Ascending aorta (tissue), 2 donors: ENCODE measurements at places on chromosomes 1 and 21. TPM values are rescaled to one million over a fixed set of nuclear protein-coding genes. Genes with fewer than 3 reads are reported as not detected.
A peak's percentile ranks its signal among the peaks of the same experiment; 100 is the strongest.

SLAMF9 gene
- total RNA-seq: not detected

DNA sequence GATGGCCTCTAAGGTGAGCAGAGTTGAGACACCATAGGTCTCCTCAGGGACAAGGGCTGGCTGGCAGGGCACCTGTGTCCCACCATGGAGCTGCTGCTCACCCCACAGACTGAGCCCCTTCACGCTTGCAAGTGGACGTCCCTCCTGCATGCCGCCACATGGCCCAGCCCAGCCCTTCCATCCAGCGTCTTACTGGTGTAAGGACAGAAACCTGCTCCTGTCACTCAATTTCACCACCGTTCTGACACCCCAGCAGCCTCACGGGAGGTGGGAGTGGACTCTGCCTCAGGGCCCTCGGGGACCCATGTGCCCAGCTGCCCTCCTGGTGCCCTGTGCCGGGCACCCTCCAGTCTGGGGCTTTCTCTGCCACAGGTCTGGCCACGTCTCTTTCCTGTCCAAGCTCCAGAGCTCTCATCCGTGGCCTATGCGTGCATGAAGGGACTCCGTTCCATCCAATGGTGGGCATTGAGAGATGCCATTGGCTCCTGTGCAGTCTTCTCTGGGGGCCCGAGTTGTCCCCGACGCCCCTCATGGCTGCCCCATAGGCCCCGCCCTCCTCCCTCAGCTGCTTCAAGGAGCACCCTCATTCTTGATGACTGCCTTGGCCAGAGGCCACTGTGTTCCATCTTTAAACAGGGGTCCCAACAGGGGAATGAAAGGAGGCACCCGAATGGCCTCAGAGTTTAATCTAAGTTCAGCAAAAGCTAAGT, 42.6 kb upstream of the COL6A1 start:
- no peaks in the 10 kb centered on the region for H3K27me3 ChIP-seq
- no peak for DNase-seq
- H3K27ac ChIP-seq: no peak overlapping the region
- H3K36me3 ChIP-seq: no peaks in the 10 kb centered on the region
- H3K4me1 ChIP-seq: no peaks in the 10 kb centered on the region

GSTM5 gene
- total RNA-seq: 23.3 TPM

GRCh38 chr1:65151641-65152040, 3.6 kb downstream of the AK4 start:
- H3K27ac ChIP-seq: no peak overlapping the region
- H3K36me3 ChIP-seq: no peaks in the 10 kb centered on the region
- DNase-seq: no peak
- peaks cover 3% of the 10 kb centered on the region for H3K4me1 ChIP-seq
- H3K27me3 ChIP-seq: no peaks in the 10 kb centered on the region

GRCh38 chr1:179709841-179710329, 33.2 kb upstream of the FAM163A start:
- DNase-seq: no peak
- no peak overlapping the region for H3K4me3 ChIP-seq
- no peaks in the 10 kb centered on the region for H3K27me3 ChIP-seq

GRCh38 chr1:116881879-116882520, 27.7 kb upstream of the PTGFRN start:
- H3K27ac ChIP-seq: no peak overlapping the region
- peak; percentile 73 for DNase-seq
- H3K4me3 ChIP-seq: no peak overlapping the region
- no peaks in the 10 kb centered on the region for H3K36me3 ChIP-seq
- peaks cover 4% of the 10 kb centered on the region for H3K4me1 ChIP-seq
- H3K27me3 ChIP-seq: no peaks in the 10 kb centered on the region

DNA sequence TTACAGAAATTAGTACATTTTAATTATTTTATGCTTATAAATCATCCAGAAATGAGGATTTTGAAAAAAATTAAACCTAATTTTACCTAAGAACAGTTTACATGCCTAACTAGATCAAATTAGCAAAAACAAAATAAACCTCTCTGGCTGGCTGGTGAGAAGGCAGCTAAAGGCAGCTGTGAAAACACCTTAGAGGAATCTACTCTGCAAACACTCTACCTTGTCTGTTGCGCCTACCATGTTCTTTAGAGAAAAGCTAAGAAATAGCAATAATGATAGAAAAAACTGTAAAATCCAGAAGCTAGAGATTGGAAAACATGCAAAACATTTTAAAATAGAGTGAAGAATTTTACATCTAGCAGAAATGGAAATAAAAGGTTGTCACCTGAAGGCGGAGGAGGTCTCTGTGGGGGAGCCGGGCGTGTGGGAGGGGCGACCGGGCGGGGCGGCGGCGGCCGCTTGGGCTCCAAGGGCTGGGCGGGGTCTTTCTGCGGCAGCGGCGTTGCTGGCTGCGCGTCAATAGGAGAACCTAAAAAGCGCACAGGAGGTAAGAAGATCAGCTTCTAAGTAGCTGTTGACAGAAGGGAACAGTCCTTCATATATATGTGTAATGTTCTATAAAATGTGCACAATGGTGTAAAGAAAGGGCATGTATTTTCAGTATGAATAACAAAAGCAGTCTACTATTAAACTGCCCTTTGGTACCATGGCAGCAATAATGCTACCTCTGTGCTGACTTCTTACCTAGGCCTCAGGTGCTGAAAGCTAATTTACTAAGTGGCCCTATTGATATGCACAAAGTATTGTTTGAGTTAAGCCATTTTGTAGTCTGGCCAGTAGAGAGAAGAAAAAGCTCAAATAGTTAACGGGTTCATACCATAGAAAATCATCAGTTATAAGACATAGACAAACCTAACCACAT, 33.3 kb upstream of the CFAP298 start:
- H3K27me3 ChIP-seq: no peaks in the 10 kb centered on the region
- no peak for DNase-seq
- H3K4me3 ChIP-seq: no peak overlapping the region
- H3K36me3 ChIP-seq: peaks cover 62% of the 10 kb centered on the region
- no peak overlapping the region for H3K27ac ChIP-seq

DNA sequence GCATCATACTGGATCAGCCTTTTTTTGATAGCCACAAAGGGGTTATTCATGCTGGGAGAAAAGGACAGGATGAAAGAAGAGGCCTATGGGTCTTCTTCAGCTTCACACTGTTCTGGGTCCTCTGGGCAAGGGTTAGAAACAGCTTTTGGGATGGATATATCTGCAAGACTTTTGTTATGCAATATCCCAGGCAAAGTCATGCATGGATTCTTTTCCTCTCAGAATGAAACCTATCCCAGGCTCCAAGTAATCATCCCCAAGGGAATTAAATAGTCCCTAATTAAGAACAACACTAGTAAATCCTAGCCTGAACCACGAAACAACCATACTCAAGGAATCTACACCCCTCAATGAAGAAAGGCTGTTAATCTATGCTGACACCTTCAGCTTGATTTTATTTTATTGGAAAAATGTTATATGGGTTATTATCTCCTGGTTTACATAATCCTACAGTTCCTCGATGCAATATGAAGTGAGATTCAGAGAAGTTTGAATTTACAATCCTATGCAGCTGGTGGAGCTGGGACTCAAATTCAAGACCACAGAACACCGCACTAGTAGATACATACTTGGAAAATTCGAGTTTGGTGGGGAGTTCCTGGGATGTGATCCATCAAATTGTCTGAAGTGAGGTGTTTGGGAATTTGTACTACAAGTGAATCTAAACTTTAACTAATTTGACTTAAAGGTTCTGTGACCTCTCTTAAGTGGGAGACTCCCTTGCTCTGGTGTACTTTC, 338.6 kb downstream of the TBX15 start:
- no peak overlapping the region for H3K4me3 ChIP-seq
- no peak overlapping the region for H3K27ac ChIP-seq
- DNase-seq: no peak
- H3K27me3 ChIP-seq: no peaks in the 10 kb centered on the region
- no peaks in the 10 kb centered on the region for H3K36me3 ChIP-seq

GRCh38 chr1:91900562-91900961, 14.6 kb upstream of the TGFBR3 start:
- no peaks in the 10 kb centered on the region for H3K36me3 ChIP-seq
- no peak for DNase-seq
- no peak overlapping the region for H3K27ac ChIP-seq
- no peaks in the 10 kb centered on the region for H3K27me3 ChIP-seq

- no peaks in the 10 kb centered on the region for H3K36me3 ChIP-seq
- no peak for DNase-seq
- no peaks in the 10 kb centered on the region for H3K27me3 ChIP-seq
- H3K4me1 ChIP-seq: no peaks in the 10 kb centered on the region
Measured at GRCh38 chr1:184771190-184771691, 16.6 kb upstream of the EDEM3 start.

DMRTA2 gene
- total RNA-seq: not detected

- no peak overlapping the region for H3K4me3 ChIP-seq
- H3K27me3 ChIP-seq: no peaks in the 10 kb centered on the region
- H3K27ac ChIP-seq: no peak overlapping the region
- H3K4me1 ChIP-seq: peaks cover 12% of the 10 kb centered on the region
Measured at GRCh38 chr1:8014381-8014988, 11.6 kb downstream of the ERRFI1 start.

DNA sequence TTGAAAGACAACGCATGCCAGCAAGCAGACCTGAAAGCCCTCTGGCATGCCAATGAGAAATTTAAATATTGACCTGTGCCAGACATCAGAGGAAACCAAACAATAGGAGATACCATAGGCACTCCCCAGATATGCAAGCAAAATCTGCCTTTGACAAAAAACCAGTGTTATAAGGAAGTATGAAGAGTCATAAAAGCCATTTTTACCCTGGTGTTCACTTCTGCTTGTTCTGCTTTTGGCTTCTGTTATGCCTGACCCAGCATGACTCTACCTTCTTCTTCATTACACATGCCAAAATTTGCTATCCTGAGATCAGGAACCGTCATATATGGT, 26.4 kb downstream of the NPHS2 start:
- no peaks in the 10 kb centered on the region for H3K36me3 ChIP-seq
- no peaks in the 10 kb centered on the region for H3K4me1 ChIP-seq
- DNase-seq: no peak
- H3K4me3 ChIP-seq: no peak overlapping the region
- no peak overlapping the region for H3K27ac ChIP-seq
- no peaks in the 10 kb centered on the region for H3K27me3 ChIP-seq

DNA sequence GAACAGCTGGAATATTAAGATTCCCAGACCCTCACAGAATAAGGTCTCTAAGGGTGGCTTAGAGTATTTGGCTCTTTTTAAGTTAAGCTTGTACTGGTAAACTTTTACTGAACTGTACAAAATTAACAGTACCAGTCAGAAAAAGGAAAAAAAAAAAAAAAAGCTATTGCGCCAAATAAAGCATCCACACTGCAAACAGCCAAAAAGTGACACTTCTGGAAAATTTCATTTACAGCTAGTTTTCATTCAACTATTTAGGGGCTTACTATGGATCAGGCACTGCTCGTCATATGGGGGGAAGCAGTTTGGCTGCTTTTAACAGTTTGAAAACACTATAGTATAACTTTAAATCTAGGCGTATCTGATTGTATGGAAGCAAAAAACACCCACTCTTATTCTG, 139.6 kb downstream of the EIF4G3 start:
- no peak overlapping the region for H3K4me3 ChIP-seq
- no peaks in the 10 kb centered on the region for H3K36me3 ChIP-seq
- DNase-seq: no peak
- no peak overlapping the region for H3K27ac ChIP-seq

GRCh38 chr1:232798920-232799319, 6.3 kb upstream of the MAP10 start:
- no peaks in the 10 kb centered on the region for H3K36me3 ChIP-seq
- DNase-seq: no peak
- no peaks in the 10 kb centered on the region for H3K27me3 ChIP-seq
- no peak overlapping the region for H3K27ac ChIP-seq
- H3K4me3 ChIP-seq: no peak overlapping the region
- no peaks in the 10 kb centered on the region for H3K4me1 ChIP-seq

GRCh38 chr21:32193098-32193465, 85.8 kb downstream of the MIS18A start:
- peaks cover 2% of the 10 kb centered on the region for H3K4me1 ChIP-seq
- no peak overlapping the region for H3K27ac ChIP-seq
- H3K4me3 ChIP-seq: no peak overlapping the region
- no peaks in the 10 kb centered on the region for H3K36me3 ChIP-seq
- no peak for DNase-seq

GRCh38 chr1:65668368-65668767, 124.3 kb upstream of the PDE4B start:
- no peak overlapping the region for H3K27ac ChIP-seq
- DNase-seq: no peak
- H3K36me3 ChIP-seq: no peaks in the 10 kb centered on the region

GRCh38 chr1:90723590-90724108, 6.5 kb upstream of the BARHL2 start:
- peaks cover 13% of the 10 kb centered on the region for H3K4me1 ChIP-seq
- no peak overlapping the region for H3K27ac ChIP-seq
- no peaks in the 10 kb centered on the region for H3K36me3 ChIP-seq
- peak overlapping the region; percentile 24 for H3K4me3 ChIP-seq

GRCh38 chr1:50332941-50333594, 90.2 kb downstream of the DMRTA2 start:
- peaks cover 10% of the 10 kb centered on the region for H3K4me1 ChIP-seq
- peaks cover 4% of the 10 kb centered on the region for H3K27me3 ChIP-seq
- peak overlapping the region; percentile 52 for H3K4me3 ChIP-seq
- no peaks in the 10 kb centered on the region for H3K36me3 ChIP-seq
- no peak overlapping the region for H3K27ac ChIP-seq

DNA sequence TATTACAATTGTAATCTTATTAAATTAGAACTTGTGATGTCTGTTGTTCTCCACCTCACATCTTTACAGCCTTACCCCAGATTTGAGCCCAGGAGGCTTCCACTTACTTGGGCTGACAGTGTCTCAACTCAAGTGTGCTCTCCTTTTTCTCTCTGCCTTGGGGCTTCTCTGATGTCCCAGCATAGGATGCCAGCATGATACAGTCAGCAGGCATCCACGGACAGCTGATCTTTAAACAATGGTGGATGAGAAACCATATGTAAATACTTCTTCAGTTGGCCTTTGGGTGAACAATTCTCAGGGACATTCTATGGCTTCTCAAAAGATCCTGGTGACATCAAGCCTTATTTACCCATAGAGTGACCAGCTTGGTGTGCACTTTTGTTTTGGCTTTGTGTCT, 107.6 kb upstream of the GORAB start:
- H3K27me3 ChIP-seq: no peaks in the 10 kb centered on the region
- DNase-seq: no peak
- H3K4me3 ChIP-seq: no peak overlapping the region
- no peak overlapping the region for H3K27ac ChIP-seq
- no peaks in the 10 kb centered on the region for H3K4me1 ChIP-seq
